ENCODE measurements at places on chromosomes 3 and 15.

DNA sequence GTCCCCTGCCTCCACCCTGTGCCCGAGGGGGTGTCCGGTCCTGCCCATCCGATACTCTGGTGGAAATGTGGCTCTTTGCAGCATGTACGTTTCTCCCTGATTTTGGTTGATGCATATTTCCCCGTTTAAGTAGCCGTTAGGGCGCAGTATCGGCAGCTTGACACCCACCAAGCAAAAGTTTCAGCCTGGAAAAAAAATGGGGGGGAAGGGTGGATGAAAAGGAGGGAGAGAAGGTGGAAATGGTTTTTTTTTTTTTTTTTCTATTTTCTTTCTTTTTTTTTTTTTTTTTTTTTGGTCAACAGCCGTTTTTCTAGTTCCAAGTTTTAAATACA lies 1.3 kb downstream of the RAP2B start:
- no peak for DNase-seq

- DNase-seq = no peak
These were observed 29.3 kb downstream of the RFT1 start for GRCh38 chr3:53100818-53101466.

GRCh38 chr15:58249646-58250312 lies 111.6 kb downstream of the AQP9 start:
- DNase-seq = no peak

DNA sequence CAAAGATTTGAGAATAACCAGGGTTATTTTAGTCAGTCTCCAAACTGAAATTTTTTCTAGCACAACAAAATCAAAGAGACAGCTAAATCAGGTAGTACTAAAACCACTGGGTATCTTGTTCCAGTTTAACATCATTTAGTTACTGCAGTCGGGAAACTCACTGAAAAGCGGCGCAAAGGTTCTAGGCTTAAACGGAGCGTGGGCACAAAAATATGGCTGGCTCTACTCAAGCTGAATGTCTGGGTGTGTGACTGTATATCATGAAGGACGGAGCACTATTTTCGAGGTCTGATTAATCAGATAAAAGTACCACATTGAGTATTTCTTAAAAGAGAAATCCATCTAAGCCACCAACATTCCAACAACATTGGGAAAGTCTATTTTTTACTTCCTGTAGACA lies 152.1 kb downstream of the TBL1XR1 start:
- no peak for DNase-seq

DNA sequence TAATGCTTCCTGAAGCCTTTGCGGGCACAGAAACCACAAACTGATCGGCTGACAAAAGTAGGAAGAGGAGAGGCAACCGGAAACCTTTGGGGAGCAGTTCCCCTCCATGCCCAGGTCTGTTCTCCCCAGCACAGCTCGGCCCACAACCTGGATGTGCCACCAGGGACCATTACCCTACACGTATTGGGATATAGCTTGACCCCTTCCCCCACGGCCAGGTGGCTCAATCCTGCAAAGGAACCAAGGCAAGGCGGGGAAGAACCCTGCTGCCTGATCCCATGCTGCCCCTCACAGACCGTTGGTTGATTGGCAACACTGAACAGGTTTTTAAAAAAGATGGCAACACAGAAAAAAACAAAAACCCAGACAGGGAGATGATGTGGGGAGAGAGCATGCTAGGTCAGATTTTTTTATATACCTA lies 19.7 kb upstream of the TCAIM start:
- DNase-seq = no peak
